ENCODE measurements at places on chromosomes 13 and 19.

GRCh38 chr13:29918845-29919244, 68.4 kb upstream of the UBL3 start:
- DNase-seq = no peak

- DNase-seq = no peak
Measured at GRCh38 chr19:15394426-15394825, 14.8 kb upstream of the AKAP8 start.

GRCh38 chr13:97328222-97328790, 105.7 kb upstream of the RAP2A start:
- DNase-seq = no peak

DNA sequence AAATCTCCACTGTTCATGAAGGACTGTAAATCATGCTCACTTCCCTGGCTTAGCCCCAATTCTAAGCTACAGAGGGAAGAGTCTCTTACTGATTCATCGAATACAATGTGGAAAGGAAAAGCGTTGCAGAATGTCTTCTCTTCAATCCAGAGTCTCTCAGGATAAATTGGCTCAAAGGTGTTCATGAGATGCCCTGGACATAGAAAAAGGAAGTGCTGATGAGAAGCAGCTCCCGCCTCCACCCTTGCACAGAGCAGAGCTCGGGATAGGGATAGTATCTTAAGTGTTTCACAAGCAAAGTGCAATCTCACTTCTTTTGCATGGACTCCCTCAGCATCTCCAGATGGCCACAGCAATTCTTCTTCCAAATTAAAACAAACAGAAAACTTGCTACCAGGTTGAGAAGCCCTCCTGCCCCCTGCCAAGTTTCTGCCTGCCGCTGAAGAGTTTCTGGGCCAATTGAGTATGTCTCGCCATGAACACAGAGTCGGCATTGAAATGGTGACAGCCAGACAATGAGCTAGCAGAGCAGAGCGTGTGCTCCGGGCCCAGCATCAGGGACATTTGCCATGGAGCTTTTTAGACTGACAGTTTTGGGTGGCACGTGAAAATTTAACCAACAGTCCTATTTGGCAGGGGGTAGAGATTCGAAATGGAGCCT, 85.7 kb downstream of the C13orf42 start:
- DNase-seq = no peak

DNA sequence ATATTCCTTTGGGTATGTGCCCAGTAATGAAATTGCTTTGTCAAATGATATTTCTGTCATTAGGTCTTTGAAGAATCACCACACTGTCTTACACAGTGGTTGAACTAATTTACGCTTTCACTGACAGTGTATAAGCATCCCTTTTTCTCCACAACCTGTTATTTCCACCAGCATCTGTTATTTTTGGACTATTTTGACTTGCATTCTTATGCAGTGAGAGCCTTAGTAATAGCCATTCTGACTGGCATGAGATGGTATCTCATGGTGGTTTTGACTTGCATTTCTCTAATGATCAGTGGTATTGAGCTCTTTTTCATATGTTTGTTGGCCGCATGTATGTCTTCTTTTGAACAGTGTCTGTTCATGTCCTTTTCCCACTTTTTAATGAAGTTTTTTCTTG, 92.0 kb upstream of the SPATA13 start:
- no peak for DNase-seq

DNA sequence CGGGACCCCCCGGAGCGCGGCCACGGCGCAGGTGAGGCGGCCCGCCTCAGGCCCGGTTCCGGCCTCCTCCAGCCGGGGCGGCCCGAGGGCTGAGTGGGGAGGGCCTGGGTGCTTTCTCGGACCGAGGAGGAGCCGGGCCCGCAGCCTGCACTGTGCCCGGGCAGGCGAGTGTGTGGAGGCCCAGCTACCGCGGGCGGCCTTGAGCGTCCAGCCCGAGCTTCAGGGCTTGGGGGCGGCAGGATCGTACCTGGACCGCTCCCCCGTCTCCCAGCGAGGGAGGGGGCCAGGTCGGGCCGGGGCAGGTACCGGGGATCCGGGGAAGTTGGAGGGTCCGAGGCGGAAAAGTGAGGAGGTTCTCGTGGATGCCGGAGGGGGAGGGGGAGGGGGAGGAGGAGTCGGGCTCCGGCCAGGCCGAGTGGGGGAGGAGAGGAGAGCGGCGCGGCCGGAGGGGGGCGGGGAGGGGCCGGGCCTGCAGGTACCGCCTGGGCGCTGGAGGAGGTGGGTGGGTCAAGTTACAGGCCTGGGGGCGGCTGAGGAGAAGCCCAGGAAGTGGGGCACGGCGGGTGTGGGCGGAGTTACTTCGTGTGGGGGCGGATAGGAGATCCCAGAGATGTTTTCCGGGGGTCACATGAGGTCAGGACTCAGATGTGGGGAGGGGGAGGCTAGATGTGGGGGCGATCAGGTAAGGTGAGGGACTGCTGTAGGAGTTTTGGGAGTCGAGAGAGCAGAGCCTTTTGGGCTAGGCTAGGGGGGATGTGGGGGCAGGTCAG, 545 bp downstream of the NACC1 start:
- peak; percentile 43 for DNase-seq

DNA sequence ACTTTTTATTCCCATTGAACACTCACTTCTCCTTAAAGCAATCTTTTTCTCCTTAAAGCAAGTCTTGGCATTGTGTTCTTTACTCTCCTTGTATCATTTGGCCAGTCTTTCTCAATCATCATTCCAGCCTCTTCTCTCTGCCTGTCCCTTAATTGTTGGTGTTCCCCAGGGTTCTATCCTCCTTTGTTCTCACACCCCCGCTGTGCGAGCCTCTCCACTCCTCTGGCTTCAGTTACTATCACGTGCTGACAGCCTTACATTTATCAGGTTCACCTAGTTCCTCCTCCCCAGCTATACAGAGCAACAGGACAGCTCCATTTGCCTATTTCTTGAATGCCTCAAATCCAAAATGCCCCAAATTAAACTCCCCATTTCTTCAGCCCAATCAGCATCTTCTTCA, 24.6 kb downstream of the CYSLTR2 start:
- no peak for DNase-seq

- DNase-seq = no peak
Measured at GRCh38 chr19:2027361-2027760, 11.8 kb upstream of the BTBD2 start.

DNA sequence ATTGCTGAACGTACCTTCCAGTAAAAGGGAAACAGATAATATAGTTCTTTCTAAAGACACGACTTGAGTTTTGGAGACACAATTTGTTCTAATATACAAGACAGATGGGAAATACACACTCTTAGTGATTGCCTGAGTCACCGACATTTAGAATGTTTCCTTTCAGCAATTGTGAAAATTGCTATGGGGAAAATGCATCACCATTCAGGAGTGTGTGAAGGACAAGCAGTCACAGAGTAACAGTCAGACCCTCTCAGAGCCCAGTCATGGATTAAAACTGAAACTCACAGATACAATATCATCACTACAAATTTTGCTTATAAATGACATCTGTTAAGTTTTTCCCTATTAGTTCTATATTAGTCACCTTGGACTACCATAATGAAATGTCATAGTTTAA, 286.1 kb downstream of the SPRY2 start:
- no peak for DNase-seq

- no peak for DNase-seq
Measured at GRCh38 chr13:67136157-67136556, 94.0 kb downstream of the PCDH9 start.

DNA sequence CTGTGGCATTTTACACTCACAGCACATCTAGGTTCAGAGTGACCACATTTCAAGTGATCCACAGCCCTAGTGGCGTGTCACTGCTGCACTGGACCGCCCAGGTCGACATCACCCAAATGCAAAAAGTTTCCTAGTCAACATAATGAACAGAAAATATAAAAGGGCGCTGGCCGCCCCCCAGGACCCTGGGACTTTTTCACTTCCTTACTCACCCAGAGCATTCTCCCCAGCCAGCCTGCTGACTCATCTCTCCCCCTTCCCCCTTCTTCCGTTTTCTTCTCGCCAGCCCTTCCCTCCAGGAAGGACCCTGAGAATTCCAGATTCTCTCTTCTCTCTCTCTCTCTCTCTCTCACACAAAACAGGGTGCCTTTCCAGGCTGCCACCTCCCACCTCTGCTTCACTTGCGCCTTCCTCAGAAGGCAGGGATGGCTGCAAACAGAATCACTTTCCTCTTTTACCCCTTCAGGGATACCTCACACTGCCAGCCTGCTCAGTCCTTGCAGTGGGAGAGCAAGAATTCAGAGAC, 21.0 kb upstream of the GRWD1 start:
- no peak for DNase-seq
